Neural progenitor cell (in vitro differentiated cells): ENCODE measurements at places on chromosomes 1 and 21.

DNA sequence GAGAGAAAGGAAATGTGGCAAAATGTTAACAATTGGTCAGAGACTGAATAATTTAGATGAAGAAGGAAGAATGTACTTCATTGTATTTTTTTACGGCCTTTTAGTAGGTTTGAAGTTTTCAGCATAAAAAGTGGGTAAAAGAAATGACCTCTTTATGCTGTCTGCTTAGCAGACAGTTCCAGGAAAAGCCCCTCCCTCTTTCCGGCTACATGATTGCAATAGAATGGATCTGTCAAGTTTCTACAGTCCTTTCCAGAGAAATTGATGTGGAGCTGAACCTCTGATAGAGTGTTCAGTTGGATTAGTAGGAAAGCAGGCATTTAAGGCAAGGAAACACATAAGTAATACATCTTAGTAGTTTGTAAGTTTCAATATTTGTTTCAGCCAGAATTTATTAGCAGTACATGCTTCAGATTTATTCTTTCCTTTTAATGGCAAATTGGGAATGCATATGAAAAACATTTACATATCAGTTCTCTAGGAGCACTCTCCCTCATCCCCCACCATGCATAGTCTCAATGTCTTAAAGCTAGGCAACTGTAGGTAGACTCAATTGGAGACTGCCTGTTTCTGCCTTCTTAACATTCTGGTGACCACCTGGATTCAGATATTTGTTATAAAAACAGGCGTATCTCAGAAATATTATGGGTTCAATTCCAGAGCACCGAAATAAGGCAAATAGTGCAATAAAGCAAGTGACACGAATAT is 36.4 kb downstream of the HS2ST1 start:
- DNase-seq = no peak

- DNase-seq = no peak
Measured at GRCh38 chr1:67717876-67718275, 32.9 kb downstream of the GADD45A start.

- DNase-seq = no peak
Measured at GRCh38 chr1:71362076-71362475, 281.2 kb upstream of the ZRANB2 start.

DNA sequence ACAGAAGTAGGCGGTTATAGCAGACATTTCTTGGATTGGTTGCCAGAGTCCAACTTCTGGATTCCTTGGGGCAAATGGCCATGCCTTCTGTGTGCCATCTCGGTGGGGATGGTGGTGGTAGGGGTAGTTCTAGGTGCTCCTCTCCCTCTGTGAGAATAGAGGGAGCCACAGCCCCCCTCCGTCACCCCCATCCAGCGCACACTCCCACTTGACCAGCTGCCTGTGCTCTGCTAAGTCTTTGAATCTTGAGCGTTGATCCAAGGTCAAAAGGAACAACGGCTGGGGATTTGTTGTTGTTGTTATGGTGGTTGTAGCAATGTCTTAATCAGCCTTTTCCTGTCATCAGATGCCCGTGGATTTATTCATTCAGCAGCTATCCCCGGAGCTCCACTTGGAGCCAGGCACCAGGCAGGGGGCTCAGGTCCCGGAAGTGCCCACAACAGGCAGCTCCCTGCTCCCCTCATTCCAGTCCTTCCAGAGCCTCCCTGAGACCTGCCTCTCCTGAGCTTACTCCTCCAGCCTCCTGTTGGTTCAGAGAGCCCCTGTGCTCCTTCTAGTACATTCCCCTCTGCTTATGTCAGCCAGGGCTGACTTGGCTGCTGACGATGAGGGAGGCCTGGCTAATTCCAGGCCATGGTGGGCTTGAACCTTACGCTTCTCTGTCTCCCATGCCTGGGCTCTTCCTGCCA is 146.6 kb upstream of the WNT4 start:
- DNase-seq = no peak

GRCh38 chr1:20237646-20238045 is 51.3 kb upstream of the PLA2G2C start:
- DNase-seq = no peak

DNA sequence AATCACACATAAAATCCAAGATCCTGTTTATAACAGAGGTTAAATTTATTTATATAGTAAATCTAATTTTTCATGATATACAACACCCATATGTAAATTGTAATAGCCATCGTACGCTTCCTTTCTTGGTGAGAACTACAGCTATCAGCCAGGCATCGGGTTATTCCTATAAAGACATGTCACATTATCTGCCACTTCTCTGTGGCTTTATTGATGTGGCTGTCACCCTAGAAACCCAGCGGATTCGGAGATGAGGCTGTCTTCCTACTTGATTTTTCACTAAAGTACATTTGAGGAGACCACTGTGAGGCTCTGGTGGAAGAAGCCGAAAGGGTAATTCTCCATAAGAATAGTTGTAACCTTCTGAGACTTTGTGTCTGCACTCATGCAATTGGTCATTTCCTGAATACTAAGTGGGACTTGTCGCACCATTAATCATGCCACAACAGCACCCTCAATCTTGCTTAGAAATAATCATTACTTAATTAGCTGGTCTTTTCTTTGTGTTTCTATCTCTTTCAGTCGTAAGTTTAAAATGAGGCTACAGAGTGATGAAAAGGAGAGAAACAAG is 106.0 kb downstream of the NTNG1 start:
- DNase-seq = no peak

GRCh38 chr1:39132505-39133339 is 71.8 kb upstream of the MACF1 start:
- peak; percentile 94 for DNase-seq

GRCh38 chr21:34881421-34881820 is 167.7 kb downstream of the RUNX1 start:
- no peak for DNase-seq
